GM04504 (cell line): ENCODE measurements at places on chromosomes 2 and 18.

- DNase-seq, result peak; percentile 68
Observed at GRCh38 chr2:46909771-46910419, 5.7 kb downstream of the MCFD2 start.

GRCh38 chr2:102126169-102126568 is 16.4 kb upstream of the IL1R1 start:
- DNase-seq, result no peak

DNA sequence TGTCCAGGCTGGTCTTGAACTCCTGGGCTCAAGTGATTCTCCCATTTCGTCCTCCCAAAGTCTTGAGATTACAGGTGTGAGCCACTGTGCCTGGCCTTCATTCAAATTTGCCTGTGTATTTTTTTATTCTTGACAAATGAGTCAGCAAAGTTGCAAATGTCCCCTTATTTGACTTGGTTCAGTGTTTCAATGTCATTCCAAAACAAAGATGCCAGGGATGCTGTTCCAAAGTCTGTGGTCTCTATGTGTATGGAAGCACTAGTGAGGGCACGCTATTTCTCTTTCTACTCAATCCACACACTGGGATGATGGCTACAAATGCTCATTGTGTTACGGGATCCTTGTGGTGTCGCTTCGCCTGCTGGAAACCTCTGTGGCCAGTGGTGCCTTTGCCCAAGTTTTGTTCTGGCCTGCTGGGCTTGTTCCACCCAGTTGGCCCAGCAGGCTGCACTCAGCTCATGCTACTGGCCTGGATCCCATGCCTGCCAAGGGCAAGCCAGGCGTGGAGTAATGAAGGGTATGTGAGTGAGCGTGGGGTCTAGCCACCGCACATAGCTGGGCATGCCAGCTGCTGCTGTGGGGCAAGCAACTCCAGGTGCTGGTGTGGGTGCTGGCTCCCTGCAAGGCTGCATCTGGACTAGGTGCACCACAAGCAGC is 35.6 kb downstream of the FBXO48 start:
- DNase-seq, result no peak

GRCh38 chr2:80222644-80223043 is 81.9 kb downstream of the LRRTM1 start:
- no peak for DNase-seq

- no peak for DNase-seq
Observed at GRCh38 chr18:7919565-7919964, 352.4 kb downstream of the PTPRM start.

GRCh38 chr18:9943311-9943710 is 29.5 kb downstream of the VAPA start:
- DNase-seq, result no peak

- peak; percentile 11 for DNase-seq
Observed at GRCh38 chr2:126700677-126701076, 44.7 kb downstream of the GYPC start.

DNA sequence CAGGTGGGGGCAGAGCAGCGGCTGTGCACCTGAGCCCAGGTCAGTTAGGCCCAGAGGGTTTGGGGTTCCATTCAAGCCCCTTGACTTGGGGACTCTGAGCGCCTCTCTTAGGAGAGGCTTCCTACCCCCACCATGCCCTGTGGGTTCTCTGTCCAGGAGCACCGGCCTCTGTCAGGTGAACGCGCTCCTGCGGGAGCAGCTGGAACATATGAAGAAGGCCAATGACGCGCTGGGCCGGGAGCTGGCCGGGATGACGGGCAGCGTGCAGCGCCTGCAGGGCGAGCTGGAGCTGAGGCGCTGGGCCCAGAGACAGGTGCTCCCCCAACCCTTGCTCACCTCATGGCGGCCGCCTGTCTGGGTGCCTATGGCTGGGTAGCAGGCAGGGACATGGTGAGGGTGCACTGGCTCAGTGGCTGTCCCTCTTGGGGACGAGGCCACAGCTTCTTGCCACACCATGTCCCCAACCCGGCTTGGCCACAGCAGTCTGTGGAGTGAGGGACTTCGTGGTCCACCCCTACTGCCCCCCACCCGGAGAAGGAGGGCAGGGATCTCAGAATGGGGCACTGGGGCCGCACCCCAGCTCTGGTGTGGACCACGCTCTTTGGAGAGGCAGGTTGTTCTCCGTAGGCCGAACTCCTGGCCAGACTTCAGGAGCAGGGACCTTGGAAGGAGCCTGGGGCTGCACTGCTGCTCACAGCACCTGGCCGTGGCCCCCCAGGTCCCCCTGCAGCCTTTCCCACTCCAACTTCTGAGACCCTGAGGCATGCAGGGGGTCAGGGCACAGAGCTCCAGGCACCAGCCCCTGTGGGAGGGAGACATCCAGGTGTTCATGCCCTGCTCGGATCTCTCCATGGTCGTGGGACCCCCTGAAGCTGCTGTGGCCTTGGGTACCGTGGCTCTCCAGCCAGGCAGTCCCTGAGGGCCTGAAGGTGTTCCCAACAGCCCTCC is 19.7 kb downstream of the CROCC2 start:
- DNase-seq, result no peak

DNA sequence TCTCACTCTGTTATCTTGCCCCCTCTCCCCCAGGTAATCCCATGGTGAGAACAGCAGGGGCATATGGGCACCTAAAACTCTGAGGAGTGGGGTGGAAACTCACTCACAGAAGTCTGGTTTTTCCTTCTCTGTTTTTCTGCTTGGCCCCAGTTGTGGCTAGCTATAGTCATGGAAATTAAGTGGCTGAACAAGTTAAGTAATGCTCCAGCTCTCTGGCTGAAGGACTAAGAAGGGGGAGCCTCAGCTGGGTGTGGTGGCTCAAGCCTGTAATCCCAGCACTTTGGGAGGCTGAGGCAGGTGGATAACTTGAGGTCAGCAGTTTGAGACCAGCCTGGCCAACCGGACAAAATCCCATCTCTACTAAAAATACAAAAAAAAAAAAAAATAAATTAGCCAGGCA is 261.0 kb downstream of the TPGS2 start:
- DNase-seq, result no peak

- DNase-seq, result no peak
Observed at GRCh38 chr18:60911504-60911903, 421.7 kb upstream of the CDH20 start.

DNA sequence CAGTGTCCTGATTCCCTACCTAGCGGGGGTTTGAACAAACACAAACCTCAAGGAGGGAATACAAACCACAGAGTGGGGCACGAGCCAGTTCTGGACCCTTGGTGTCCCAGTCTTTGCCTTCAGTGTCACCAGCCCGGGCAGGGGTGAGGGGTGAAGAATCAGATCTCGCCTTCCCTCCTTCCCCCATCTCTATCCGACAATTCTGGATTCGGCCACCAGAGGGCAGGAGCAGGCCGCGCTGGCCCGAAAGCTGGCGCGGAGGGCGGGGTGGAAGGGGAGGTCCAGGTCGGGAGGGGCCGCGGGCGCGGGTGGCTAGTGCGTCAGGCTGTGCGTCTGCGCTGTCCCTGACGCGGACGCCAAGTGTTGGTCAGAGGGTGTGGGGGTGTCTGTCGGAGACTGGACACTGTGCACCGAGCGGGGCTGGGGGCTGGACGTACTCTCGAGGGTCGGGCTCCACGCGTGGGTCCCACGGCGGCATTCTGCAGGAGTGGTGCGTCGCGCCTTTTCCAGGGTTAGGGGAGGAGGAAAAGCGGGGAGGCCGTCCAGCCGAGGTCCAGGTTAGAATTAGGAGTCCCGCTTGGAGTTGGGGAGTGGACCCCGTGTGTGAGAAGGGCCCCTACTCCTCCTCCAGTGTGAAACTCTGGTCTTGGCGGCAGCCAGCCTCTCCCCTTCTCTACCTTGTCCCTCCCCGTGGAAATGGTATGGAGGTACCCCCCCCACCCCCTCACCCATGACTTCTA is 2.9 kb upstream of the CRYBA2 start:
- DNase-seq, result peak; percentile 40

DNA sequence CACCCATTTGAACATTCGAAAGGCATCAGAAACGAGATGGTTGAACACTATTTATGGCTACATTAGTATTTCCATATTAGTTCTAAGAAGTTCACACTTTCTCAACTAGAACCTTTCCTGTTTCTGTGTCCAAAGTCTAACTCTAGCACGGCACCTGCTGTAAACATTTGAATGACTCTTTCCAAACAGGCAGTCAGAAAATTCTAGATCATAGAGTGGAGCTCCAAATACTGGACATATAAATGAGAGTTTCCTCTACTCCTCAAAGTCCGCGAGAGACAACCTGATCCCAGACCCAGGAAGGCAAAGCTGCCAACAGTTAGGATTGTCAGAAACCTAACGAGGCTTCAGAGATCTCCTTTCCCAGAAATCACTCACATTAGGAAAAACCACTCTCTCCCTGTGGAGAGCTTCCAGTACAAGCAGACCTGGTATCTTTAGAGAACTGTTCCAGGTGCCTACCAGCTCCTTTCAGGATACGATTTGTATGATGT is 10.6 kb downstream of the RND3 start:
- peak; percentile 23 for DNase-seq

DNA sequence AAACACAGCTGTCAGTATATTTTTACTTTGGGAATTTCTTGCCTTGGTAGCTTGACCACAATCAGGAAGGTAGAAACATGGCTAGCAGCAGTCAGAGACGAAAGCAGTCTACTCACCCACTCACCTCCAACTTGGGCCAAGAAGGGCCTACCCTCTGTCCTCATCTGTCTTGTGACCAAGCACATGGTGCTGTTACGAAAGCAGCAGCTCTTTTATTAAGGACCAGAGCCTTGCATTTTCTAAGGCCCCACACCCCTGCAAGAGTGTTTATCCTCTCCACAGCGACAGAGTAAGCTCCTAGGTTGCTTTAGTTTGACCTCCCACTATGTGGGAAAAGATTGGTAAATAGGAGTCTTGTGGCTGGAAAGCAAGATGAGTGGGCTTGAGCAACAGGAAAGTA is 31.3 kb upstream of the MSTN start:
- DNase-seq, result peak; percentile 13

GRCh38 chr2:121446647-121447241 is 83.9 kb upstream of the RNU4ATAC start:
- no peak for DNase-seq

- no peak for DNase-seq
Observed at GRCh38 chr2:111669928-111670695, 213.9 kb downstream of the ANAPC1 start.

DNA sequence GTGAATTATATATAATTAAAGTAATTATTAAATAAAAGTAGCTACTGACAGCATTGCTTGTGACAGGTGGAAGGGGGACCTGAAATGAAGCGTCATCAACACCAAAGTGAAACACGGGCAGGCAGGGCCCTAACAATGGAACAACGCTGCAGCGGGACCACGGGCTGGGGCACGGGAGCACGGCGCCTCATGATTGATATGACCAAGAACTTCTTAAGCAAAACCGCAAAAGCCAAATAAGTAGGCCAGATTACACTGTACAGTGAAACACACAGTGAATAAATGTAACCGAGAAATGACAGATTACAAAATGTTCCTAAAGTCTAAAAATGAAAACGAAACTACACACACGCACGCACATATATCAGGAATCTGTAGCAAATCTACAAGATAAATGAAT is 81.4 kb downstream of the SNTG2 start:
- no peak for DNase-seq

- no peak for DNase-seq
Observed at GRCh38 chr2:151475071-151475470, 65.4 kb downstream of the RIF1 start.

- DNase-seq, result no peak
Observed at GRCh38 chr2:204272089-204272488, 273.2 kb upstream of the PARD3B start.
